ENCODE measurements at places on chromosomes 4 and X.

GRCh38 chrX:68420559-68420958, 12.7 kb downstream of the OPHN1 start:
- no peak for DNase-seq

- no peak for DNase-seq
Measured at GRCh38 chr4:121977251-121978171, 25.7 kb upstream of the TRPC3 start.

DNA sequence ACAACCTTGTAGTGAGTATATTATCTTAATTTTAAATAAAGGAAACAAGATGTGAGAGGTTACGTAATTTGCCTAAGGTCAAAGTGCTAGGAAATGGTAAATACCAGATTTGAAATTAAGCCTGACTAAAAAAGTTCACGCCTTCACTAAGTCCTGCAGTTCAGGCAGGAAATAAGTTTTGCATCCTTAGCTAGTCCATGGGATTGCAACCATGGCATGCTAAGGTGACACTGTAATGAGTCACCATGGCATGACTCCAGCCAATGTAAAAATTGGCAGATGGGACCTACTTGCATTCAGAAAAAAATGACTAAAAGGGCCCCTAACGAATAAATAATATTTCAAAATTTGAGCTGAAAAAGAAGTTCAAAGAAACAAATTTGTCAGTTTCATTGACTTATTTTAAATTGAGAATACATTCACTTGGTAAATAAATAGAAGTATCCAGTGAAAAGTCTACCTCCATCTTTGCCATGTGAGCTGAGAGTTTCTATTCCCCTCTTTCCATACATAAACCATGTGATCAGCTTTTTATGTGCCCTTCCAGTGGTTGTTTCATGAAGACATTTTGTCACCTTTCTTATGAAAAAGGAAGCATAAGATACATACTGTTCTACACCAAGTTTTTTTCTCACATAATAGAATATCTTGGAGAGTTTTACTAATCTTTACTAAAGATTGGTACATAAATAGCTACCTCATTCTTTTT, 72.4 kb downstream of the ANKRD50 start:
- no peak for DNase-seq

DNA sequence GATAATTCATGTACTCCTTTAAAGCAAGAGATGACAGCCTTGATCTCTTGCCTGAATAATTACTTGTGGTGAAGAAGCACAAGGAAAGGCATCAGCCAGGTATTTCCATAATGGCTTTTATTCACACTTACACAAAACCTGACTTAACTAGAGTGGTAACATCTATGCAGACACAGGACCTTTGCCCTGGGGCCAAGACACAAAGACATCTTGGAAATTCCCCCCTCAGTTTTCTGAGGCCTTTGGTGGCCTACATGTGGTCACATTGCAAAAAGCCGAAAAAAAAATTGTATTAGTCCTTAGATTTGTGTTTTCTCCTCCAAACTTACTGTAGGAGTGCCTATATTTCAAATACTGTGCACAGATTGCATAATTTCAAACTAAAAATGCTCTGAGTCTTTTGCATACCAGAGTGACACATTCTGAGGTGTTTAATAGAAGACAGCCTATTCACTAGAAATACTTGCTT, 172.4 kb downstream of the PDGFC start:
- no peak for DNase-seq

- no peak for DNase-seq
Measured at GRCh38 chrX:34300871-34301270, 168.8 kb upstream of the FAM47A start.

GRCh38 chr4:140695483-140695882, 60.7 kb downstream of the TBC1D9 start:
- DNase-seq: no peak

Data from effector CD8-positive, alpha-beta T cell (primary cell).